Endodermal cell (in vitro differentiated cells): ENCODE measurements at places on chromosomes 1 and 21.

DNA sequence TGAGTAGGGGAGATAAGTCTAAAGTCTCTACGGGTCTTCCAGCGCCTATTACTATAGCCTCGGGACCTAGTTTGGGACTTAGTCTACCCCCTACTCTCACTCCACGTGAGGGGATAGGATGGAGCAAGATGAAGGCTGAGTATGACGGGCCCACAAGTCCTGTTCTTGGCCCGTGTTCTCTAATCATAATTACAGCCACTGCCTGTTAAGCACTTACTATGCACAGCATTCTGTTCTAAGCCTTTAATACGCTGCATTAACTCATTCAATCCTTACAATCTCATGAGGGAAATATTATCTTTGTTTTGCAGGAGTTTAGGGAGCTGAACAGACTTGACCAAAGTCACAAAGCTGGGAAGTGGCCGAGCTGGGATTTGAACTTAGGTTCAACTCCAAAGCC, 23.9 kb upstream of the EPB41 start:
- peaks cover 3% of the 10 kb centered on the region for H3K4me1 ChIP-seq
- no peaks in the 10 kb centered on the region for H3K27me3 ChIP-seq
- H3K4me3 ChIP-seq = no peak overlapping the region

GRCh38 chr1:178749581-178750166, 24.6 kb downstream of the RALGPS2 start:
- no peak overlapping the region for H3K27ac ChIP-seq
- H3K36me3 ChIP-seq = peaks cover 16% of the 10 kb centered on the region
- no peak for DNase-seq
- H3K27me3 ChIP-seq = no peaks in the 10 kb centered on the region

DNA sequence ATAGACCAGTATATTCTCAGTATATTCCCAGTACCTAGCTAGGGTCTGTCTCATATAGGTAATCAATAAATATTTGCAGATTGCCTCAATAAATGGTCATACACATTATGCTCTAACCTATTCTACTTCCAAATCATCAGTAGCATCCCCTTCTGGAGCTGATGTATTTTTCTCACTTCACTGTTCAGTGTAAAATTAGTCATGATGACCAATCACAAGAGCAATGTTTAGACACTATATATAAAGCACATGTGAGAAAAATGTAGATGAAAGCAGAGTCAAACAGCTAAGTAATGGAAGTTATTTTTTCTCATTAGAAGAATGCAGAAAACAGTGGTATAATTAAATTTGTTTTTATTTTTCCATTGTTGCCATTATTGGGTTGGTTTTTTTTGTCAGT, 34.7 kb downstream of the EPRS1 start:
- no peak overlapping the region for H3K27ac ChIP-seq
- no peaks in the 10 kb centered on the region for H3K27me3 ChIP-seq
- no peak overlapping the region for H3K4me3 ChIP-seq
- peaks cover 53% of the 10 kb centered on the region for H3K36me3 ChIP-seq
- no peak for DNase-seq

- no peak overlapping the region for H3K4me3 ChIP-seq
- no peaks in the 10 kb centered on the region for H3K4me1 ChIP-seq
- no peaks in the 10 kb centered on the region for H3K36me3 ChIP-seq
- no peak overlapping the region for H3K27ac ChIP-seq
These were observed 153.2 kb upstream of the C1orf174 start for GRCh38 chr1:4053160-4053748.

DNA sequence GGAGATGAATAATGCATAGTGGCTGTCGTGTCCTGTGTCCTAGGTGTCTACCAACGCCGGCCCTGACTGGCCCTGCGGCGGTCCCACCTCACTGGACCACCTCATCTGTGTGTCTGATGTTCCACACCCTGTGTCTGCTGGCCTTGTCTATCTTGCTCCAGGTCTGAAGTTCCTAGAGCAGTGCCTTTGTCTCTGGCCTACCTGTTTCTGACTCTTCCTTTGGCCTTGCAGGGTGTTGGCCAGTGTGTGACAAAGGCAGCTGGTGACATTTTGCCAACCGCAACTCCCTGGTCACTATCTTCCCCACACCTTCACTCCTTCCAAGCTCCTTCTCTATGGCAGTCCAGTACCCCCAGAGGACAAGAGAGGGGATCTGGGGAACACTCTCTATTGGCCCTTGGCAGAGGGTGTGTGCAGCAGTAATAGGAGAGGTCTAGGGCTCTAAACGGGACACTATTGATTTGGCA, 1.4 kb upstream of the AHDC1 start:
- DNase-seq = no peak
- H3K4me1 ChIP-seq = peaks cover 8% of the 10 kb centered on the region
- H3K36me3 ChIP-seq = no peaks in the 10 kb centered on the region
- no peak overlapping the region for H3K4me3 ChIP-seq
- H3K27ac ChIP-seq = no peak overlapping the region

GRCh38 chr1:10160907-10161490, 49.4 kb upstream of the KIF1B start:
- no peaks in the 10 kb centered on the region for H3K4me1 ChIP-seq
- H3K27me3 ChIP-seq = no peaks in the 10 kb centered on the region

- H3K27me3 ChIP-seq = no peaks in the 10 kb centered on the region
- peak; percentile 91 for DNase-seq
- no peaks in the 10 kb centered on the region for H3K4me1 ChIP-seq
- no peak overlapping the region for H3K4me3 ChIP-seq
- H3K27ac ChIP-seq = no peak overlapping the region
These were observed 24.9 kb upstream of the TMEM52 start for GRCh38 chr1:1943834-1944570.
